Astrocyte of the spinal cord (primary cell): ENCODE measurements at places on chromosomes 6 and 20.

GRCh38 chr6:583635-584034 lies 73.3 kb downstream of the HUS1B start:
- no peak for DNase-seq

GRCh38 chr6:168632694-168633093 lies 191.7 kb downstream of the SMOC2 start:
- no peak for DNase-seq

DNA sequence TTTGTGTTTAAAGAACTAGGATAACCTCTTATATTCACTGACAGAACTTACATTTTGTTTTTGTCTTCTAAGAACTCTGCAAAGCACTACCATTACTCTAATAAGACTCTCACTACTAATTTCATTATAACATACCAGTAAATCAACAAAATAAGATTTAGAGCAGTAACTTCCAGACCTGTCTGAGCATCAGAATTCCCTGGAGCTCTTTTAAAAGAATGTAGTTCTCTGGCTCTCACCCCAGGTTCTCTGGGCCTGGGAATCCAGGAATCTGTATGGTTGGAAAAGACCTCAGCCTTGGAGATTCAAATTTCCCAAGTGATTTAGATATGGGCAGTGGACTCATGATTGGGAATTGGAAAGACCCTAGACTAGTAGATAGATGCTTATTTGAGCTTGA lies 89.4 kb downstream of the JAG1 start:
- DNase-seq = no peak

- DNase-seq = no peak
Observed at GRCh38 chr6:20426177-20427082, 24.8 kb downstream of the E2F3 start.

DNA sequence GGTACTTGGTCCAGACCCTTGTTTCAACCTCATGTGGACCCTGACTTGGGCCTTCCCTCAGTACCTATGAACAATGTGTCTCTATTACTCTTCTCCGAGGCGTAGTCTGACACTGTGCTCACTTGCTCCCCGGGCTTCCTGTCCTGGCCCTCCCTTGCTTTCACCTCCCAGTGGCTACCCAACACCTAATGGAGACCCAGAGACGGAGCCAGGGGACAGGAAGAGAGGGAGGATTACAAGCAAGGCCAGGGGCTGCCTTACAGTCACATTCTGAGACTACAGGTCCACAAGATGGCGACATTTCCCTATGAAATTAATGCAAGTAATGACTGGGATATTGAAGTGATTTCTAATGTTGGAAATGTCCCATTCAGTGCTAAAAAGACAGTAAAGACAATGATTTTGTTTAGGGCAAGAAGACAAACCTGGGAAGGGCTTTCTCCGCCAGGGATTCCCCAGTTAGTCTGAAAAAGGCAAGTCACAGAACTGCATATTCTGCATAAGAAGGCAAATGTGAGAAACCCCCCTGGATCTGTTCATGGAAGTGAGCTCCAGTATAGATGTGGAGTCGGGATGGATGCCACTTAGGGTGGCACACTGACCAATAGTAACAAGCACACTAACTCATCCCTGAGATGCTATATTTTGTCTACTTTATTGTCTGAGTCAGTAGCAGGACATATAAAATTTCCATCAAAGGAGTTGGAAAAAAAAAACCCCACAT lies 44.0 kb upstream of the ZBTB24 start:
- peak; percentile 72 for DNase-seq

- no peak for DNase-seq
Observed at GRCh38 chr6:44481056-44481455, 93.5 kb downstream of the CDC5L start.

DNA sequence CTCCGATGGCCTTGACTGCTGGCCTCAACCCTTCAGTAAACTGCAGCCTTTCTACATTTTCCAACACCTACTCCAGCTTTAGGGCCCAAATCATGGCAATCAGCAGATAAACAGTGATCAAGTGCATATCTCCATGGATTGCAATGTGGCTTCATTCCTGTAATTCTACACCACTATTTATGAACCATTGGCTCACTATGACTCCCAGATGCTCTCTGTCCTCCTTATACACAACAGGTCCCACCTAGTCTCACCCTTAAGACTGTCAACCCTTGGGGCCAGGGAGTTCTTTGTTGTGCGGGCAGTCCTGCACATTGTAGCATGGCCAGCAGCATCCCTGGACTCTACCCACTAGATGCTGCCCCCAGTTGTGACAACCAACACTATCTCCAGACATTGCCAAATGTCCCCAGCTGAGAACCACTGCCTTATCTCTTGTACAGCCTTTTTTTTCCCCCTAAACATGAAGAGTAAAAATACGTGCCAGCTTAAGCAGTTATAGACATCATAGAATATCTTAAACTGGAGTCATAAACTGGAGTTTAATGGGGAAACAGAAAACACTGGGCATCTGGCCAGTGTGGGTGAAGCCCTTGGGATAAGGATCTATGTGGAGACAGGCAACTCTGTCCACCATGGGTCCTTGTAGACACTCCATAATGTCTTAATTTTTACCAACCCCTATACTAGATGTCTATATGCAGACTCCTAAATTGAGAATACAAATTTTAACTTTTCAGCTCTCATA lies 21.1 kb downstream of the MRPL14 start:
- DNase-seq = no peak

DNA sequence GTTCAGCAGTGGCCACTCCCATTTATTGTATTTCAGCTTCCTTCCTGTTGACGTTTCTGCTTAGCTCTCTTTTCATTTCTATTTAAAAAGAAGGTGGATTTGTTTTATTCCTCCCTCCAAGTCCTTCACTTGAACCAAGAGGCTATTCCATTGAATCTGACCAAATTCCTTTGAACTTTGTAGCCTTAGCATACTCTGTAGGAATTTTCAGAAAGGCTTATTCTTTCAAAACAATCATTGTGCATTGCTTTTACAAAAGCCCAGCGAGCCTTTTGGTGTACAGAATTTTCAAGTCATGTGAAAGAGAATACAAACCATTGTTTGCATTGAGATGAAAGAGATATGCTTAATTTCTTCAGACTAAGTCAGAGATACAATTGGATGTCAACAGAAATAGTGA lies 151.0 kb upstream of the INSM1 start:
- no peak for DNase-seq

DNA sequence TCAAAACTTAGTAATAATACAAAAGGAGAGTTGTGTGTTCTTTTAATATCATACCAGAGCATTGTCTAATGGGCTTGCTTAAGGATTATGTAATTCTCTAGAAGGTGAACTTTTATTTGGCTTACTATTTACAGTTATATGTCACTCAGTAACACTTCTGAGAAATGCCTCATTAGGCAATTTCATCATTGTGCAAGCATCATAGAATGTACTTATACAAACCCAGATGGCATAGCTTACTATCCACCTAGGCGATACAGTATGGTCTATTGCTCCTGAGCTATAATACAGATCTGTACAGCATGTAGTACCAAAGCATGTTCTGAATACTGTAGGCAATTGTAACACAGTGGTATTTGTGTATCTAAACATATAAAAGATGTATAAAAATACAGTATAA lies 340.1 kb downstream of the PHF3 start:
- DNase-seq = no peak

- DNase-seq = no peak
Observed at GRCh38 chr6:30399390-30400058, 54.6 kb downstream of the RPP21 start.

GRCh38 chr6:126307849-126308248 lies 32.1 kb upstream of the CENPW start:
- DNase-seq = peak; percentile 56

- DNase-seq = peak; percentile 49
Observed at GRCh38 chr6:64217721-64218620, 582.4 kb downstream of the PHF3 start.

GRCh38 chr6:101799531-101799930 lies 406.0 kb downstream of the GRIK2 start:
- DNase-seq = no peak

- DNase-seq = no peak
Observed at GRCh38 chr6:160750276-160750689, 48.2 kb downstream of the PLG start.
